LHCN-M2 (cell line): ENCODE measurements at places on chromosomes 2 and 18. TPM values are rescaled to one million over a fixed set of nuclear protein-coding genes. Genes with fewer than 3 reads are reported as not detected.

Gene MRPL53
- total RNA-seq: 23.7 and 26.7 TPM in 2 replicates

Gene ATL2
- 68.7 and 75.3 TPM in 2 replicates for total RNA-seq

Gene TMEM17
- total RNA-seq: 2.5 and 2.8 TPM in 2 replicates

Gene VSNL1
- 0.98 and 2.4 TPM in 2 replicates for total RNA-seq

Gene PGAP1
- total RNA-seq: 6.0 and 7.8 TPM in 2 replicates

Gene GBX2
- total RNA-seq: 0.40 TPM in 1 of 2 replicates, not detected in the other

Gene RNF125
- total RNA-seq: 0.06 TPM in 1 of 2 replicates, not detected in the other

Gene TIGD1
- total RNA-seq: 5.0 and 5.1 TPM in 2 replicates

Gene PPP3R1
- 20.2 and 23.5 TPM in 2 replicates for total RNA-seq

Gene SLC40A1
- 7.1 and 7.6 TPM in 2 replicates for total RNA-seq

Gene KIF5C
- total RNA-seq: 0.17 and 0.32 TPM in 2 replicates

Gene GPBAR1
- total RNA-seq: 0.06 TPM in 1 of 2 replicates, not detected in the other

Gene MARCO
- total RNA-seq: not detected in 2 replicates
